Left ventricle myocardium inferior (tissue), 1 donor: ENCODE measurements at places on chromosomes 2 and 18. TPM values are rescaled to one million over a fixed set of nuclear protein-coding genes. Genes with fewer than 3 reads are reported as not detected.
A peak's percentile ranks its signal among the peaks of the same experiment; 100 is the strongest.

DNA sequence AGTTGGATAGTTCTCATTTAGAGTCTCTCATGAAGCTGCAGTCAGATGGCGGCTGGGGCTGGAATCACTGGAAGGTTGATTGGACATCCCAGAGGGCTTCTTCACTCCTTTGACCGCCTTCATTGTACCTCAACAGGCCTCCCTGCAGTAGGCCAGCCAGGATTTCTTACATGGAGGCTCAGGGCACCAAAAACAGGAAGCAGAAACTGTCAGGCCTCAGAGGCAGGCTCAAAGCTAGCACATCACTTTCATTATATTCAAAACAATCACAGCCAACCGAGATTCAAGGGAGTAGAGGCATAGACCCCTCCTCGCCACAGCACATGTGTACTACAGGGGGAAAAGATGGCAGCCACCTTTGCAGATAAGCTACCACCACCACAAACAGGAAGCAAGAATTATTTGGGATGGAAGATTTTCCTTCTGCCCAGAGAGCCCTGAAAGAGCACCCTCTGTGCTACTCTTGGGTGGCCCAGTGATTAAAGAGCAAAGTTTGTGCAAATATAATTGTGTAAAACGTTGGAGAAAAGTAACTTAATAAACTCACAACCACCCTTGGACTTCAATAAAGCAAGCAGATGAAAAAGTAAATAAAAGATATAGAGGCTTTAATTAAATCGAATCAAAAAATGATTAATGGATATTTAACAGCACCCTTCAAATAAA lies 155.3 kb downstream of the GFPT1 start:
- no peaks in the 10 kb centered on the region for H3K27me3 ChIP-seq
- no peak overlapping the region for H3K27ac ChIP-seq
- H3K4me1 ChIP-seq: no peaks in the 10 kb centered on the region
- no peak overlapping the region for H3K4me3 ChIP-seq

The RNF152 gene
- 10.4 TPM for total RNA-seq

- no peaks in the 10 kb centered on the region for H3K36me3 ChIP-seq
- H3K4me3 ChIP-seq: no peak overlapping the region
Observed at GRCh38 chr2:204027091-204027490, 90.5 kb downstream of the ICOS start.

GRCh38 chr2:112075490-112076260 lies 20.6 kb downstream of the TMEM87B start:
- H3K27me3 ChIP-seq: no peaks in the 10 kb centered on the region
- peak overlapping the region; percentile 72 for H3K27ac ChIP-seq
- peaks cover 13% of the 10 kb centered on the region for H3K4me1 ChIP-seq
- peaks cover 39% of the 10 kb centered on the region for H3K36me3 ChIP-seq
- no peak for DNase-seq
- no peak overlapping the region for H3K4me3 ChIP-seq

- H3K4me1 ChIP-seq: peaks cover 30% of the 10 kb centered on the region
- peak overlapping the region; percentile 85 for H3K4me3 ChIP-seq
- no peak for DNase-seq
- H3K27me3 ChIP-seq: no peaks in the 10 kb centered on the region
Observed at GRCh38 chr2:241734208-241734466, 293 bp upstream of the D2HGDH start.

- H3K27me3 ChIP-seq: no peaks in the 10 kb centered on the region
- H3K27ac ChIP-seq: no peak overlapping the region
- no peaks in the 10 kb centered on the region for H3K36me3 ChIP-seq
Observed at GRCh38 chr2:151974988-151975387, 123.9 kb downstream of the CACNB4 start.

The FOXD4L1 gene
- 0.11 TPM for total RNA-seq

The WNT6 gene
- 1.0 TPM for total RNA-seq

The SPHKAP gene
- total RNA-seq: 100 TPM

DNA sequence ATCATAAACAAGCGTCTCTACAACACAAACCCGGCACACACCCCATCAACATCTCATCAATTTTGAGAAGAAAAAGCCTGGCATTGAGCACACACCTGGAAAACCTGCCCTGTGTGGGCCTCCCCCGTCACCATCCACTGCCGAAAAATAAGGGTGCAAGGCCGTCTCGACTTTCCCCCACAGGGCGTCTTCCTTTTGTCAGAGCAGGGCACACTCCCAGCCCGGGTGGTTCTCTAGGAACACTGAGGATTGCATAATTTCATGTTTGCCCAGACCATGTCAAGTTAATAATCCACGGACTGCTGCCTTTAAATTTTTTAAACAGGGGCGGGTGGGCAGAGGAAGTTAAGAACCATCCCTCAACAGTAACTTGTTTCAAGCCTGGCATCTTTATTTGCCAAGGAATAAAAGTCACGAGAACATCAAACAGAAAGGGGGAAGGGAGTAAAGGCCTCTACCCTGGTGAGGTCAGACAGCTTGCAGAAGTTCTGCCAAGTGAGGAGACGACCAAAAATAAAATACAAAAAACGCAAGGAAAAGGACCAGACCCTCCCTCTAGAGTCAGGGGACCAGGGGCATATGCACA lies 2.1 kb downstream of the TFCP2L1 start:
- no peaks in the 10 kb centered on the region for H3K36me3 ChIP-seq
- no peak for DNase-seq
- no peak overlapping the region for H3K27ac ChIP-seq
- peaks cover 13% of the 10 kb centered on the region for H3K4me1 ChIP-seq
- no peak overlapping the region for H3K4me3 ChIP-seq

- no peaks in the 10 kb centered on the region for H3K36me3 ChIP-seq
- no peak for DNase-seq
- no peaks in the 10 kb centered on the region for H3K4me1 ChIP-seq
- peaks cover 5% of the 10 kb centered on the region for H3K27me3 ChIP-seq
- H3K4me3 ChIP-seq: no peak overlapping the region
Observed at GRCh38 chr2:213232649-213233437, 51.4 kb upstream of the SPAG16 start.

The ZNF638 gene
- total RNA-seq: 97.1 TPM

GRCh38 chr2:189570570-189571031 lies 10.0 kb downstream of the SLC40A1 start:
- no peak overlapping the region for H3K4me3 ChIP-seq
- peak overlapping the region; percentile 27 for H3K27ac ChIP-seq
- H3K27me3 ChIP-seq: no peaks in the 10 kb centered on the region
- no peak for DNase-seq
- peaks cover 72% of the 10 kb centered on the region for H3K36me3 ChIP-seq
- H3K4me1 ChIP-seq: peaks cover 93% of the 10 kb centered on the region

The CROCC2 gene
- total RNA-seq: not detected

DNA sequence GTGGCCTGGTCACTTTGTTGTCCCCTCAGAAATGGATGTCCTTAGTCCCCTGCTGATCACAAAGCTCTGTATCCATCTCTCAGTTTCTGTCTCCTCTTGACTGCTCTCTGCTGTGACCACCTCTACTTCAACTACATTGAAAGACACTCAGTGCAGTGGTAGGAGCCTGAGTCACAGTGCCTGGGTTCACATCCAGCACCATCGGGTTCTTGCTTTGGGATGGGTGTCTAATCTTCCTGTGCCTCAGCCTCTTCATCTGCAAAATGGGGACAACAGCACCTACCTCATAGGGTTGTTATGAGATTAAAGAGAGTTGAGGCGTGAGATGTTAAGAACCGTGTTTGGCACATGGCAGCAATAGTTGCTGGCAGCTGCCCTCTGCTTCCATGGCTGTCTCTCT lies 30.6 kb downstream of the YPEL5 start:
- no peaks in the 10 kb centered on the region for H3K27me3 ChIP-seq
- no peak for DNase-seq
- H3K4me3 ChIP-seq: no peak overlapping the region
- peaks cover 32% of the 10 kb centered on the region for H3K4me1 ChIP-seq
- no peaks in the 10 kb centered on the region for H3K36me3 ChIP-seq
- H3K27ac ChIP-seq: peak overlapping the region; percentile 71

DNA sequence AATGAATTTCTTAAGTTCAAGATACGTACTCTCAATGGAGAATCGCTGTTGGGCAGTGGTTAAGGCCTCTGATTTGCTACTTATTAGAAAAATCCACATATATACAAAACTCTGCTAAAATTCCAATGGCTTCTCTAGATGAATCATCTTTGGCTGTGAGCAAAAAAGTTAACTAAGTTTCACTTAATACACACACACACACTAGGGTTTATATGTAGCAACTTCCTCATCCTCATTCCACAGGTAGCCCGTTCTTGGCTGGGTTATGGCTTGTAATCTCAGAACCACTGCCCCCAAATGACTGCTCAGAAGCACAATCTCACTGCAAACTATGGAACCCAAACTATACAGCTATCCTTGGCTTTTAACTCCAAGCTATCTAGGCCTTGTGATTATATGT lies 99.7 kb downstream of the SMAD2 start:
- H3K4me3 ChIP-seq: no peak overlapping the region
- no peaks in the 10 kb centered on the region for H3K27me3 ChIP-seq
- H3K36me3 ChIP-seq: peaks cover 10% of the 10 kb centered on the region
- H3K27ac ChIP-seq: no peak overlapping the region
- H3K4me1 ChIP-seq: no peaks in the 10 kb centered on the region
- no peak for DNase-seq

- peaks cover 56% of the 10 kb centered on the region for H3K4me1 ChIP-seq
- H3K27ac ChIP-seq: no peak overlapping the region
- no peaks in the 10 kb centered on the region for H3K36me3 ChIP-seq
- no peak overlapping the region for H3K4me3 ChIP-seq
Observed at GRCh38 chr2:196481324-196481697, 158.2 kb upstream of the CCDC150 start.

GRCh38 chr18:32335228-32335627 lies 135.5 kb downstream of the GAREM1 start:
- no peak overlapping the region for H3K27ac ChIP-seq
- no peaks in the 10 kb centered on the region for H3K27me3 ChIP-seq
- no peak for DNase-seq
- peaks cover 45% of the 10 kb centered on the region for H3K4me1 ChIP-seq

DNA sequence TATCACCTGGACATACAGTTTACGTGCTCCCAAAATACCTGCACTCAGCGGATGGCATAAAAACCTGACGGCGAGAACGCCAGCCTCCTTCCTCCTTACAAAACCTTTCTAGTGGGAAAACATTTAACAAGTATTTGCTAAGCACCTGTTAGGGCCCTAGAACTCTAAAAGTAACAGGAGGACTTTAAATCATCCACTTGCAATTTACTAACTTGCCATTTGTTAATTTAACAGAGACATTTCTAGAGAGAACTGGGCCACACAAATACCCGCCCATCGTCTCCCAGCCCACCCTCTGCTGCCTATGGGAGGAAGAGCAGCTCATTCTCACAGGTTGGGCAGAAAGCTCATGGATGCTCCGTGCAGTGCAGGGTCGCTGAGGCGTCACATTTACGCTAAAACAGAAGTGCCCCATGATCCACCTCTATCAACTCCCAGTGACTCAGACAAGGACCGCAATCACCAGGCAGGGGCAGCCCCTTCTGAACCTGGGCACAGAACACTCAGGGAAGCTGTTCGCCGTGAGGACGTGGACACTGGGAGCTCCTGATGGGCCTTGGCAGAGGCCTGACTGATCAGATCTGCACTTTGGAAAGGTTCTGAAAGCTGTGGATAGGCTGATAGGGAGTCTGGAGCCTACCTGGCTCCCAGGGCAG lies 106.9 kb downstream of the HDAC4 start:
- no peaks in the 10 kb centered on the region for H3K36me3 ChIP-seq
- H3K27ac ChIP-seq: peak overlapping the region; percentile 84
- peaks cover 95% of the 10 kb centered on the region for H3K4me1 ChIP-seq
- H3K27me3 ChIP-seq: no peaks in the 10 kb centered on the region
- H3K4me3 ChIP-seq: no peak overlapping the region

DNA sequence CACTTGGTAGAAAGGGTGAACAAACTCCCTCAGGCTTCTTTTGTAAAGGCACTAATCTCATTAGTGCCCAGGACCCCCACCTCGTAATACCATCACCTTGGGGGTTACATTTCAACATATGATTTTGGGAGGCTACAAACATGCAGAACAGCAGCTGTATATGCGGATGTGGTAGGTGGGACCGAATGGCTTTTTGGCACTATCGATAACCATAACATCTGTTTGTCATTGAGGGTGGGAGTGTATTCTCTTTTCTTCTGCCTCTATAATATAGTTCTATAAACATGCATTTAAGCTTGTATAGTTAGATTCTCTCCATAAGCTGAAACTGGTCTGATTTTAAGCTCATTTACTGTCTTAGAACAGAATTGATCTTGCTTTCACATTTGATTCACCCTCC lies 239.1 kb upstream of the BOD1L2 start:
- H3K36me3 ChIP-seq: no peaks in the 10 kb centered on the region
- no peak overlapping the region for H3K27ac ChIP-seq
- H3K4me3 ChIP-seq: no peak overlapping the region
- no peaks in the 10 kb centered on the region for H3K4me1 ChIP-seq

DNA sequence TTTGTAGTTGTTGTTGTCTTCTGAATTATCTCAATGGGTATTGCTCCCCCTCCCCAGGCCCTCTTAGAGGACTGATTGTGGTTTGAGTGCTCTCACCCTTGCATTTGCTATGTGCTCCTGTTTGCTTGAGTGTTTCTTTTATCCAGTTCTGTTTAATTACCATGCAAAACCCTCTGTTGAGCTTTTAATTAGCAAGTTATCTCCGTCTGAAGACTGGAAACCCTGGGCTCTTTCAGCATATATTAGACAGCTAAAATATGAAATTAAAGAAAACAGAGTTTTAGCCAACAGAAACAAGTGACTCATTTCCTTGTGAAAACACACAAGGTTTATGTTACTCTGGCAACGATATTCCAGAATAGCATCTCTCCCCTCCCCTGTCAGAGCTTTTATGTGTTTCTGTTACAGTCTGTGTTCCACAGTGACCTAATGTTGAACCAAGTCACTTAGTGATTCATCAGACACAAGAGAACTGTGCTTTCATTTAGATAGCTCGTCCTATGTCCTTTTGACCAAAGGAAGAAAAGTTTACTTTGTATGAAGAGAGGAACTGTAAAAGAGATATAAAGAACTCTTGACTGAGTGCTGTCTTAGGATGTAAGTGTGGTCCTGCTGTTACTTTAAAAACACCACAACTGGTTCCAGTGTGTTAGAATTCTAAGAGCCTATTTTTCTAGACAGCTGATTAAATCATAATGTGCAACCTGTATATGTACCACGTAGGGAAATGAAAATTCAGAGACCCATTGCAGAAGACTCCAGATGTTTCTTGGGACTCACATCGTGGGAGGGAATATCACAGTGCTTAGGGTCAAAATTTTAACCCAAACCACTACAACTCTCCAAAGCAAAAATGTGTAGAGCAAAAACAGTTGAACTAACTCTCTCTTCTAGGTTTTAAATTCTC lies 172.8 kb upstream of the RBMS1 start:
- no peaks in the 10 kb centered on the region for H3K36me3 ChIP-seq
- peaks cover 25% of the 10 kb centered on the region for H3K4me1 ChIP-seq
- no peak overlapping the region for H3K4me3 ChIP-seq
- peak overlapping the region; percentile 76 for H3K27ac ChIP-seq
- H3K27me3 ChIP-seq: no peaks in the 10 kb centered on the region

DNA sequence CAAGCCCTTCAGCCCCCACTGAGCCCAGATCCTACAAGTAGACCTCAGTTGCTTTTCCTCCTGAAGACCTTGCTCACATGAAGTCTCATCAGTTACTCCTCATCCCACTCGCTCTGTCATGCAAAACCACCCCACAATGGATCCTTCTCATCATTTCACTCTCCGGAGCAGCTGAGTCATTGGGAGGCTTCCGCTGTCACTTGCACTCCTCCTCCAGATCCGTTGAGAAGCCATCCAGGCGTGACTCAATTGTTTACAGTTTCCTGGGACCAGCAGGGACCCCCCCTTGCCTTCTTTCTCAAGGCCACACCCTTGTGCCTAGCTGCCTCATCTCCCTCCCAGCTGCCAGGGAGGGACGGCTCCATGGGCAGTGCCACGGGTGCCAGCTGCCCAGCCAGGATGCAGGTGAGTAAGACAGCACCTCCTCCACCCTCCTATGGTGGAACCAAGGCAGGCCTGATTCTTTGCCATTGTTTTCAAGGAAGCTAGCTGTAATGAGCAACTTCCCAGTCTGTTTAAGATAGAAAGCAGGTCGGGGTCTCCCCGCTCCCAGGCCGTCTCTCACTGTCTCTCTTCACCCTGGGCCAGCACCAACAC lies 16.3 kb downstream of the GPR55 start:
- peaks cover 8% of the 10 kb centered on the region for H3K27me3 ChIP-seq
- no peak for DNase-seq
- H3K27ac ChIP-seq: peak overlapping the region; percentile 38
- peaks cover 11% of the 10 kb centered on the region for H3K4me1 ChIP-seq

The CBLN2 gene
- not detected for total RNA-seq
